ENCODE measurements at places on chromosomes 11 and 22. TPM values are rescaled to one million over a fixed set of nuclear protein-coding genes. Genes with fewer than 3 reads are reported as not detected.

COMT gene
- 628 TPM for total RNA-seq

SLN gene
- not detected for total RNA-seq

CCDC86 gene
- 11.6 TPM for total RNA-seq

MMP13 gene
- total RNA-seq = not detected

CHRM1 gene
- total RNA-seq = not detected

Data from lung microvascular endothelial cell (primary cell).